ENCODE measurements at places on chromosomes 6 and 20.
A peak's percentile ranks its signal among the peaks of the same experiment; 100 is the strongest.

- DNase-seq = no peak
These were observed 22.9 kb downstream of the PPP1R3G start for GRCh38 chr6:5108068-5108467.

- DNase-seq = no peak
These were observed 599.4 kb upstream of the CITED2 start for GRCh38 chr6:139973669-139974344.

DNA sequence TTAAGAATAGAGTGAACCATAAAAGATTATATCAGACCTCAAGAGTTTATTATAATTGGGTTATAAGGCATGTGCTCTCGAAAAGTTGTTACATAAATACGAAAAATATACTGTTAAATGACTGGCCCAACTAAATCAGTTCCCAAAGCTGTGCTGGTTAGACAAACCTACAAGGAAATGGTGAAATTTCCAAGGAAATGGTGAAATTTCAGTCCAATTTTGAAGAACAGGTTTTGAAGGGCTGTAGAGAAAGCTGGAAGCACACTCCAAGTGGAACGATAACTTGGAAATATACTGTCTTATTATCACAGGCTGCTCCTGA is 400 bp upstream of the TRMT11 start:
- no peak for DNase-seq

DNA sequence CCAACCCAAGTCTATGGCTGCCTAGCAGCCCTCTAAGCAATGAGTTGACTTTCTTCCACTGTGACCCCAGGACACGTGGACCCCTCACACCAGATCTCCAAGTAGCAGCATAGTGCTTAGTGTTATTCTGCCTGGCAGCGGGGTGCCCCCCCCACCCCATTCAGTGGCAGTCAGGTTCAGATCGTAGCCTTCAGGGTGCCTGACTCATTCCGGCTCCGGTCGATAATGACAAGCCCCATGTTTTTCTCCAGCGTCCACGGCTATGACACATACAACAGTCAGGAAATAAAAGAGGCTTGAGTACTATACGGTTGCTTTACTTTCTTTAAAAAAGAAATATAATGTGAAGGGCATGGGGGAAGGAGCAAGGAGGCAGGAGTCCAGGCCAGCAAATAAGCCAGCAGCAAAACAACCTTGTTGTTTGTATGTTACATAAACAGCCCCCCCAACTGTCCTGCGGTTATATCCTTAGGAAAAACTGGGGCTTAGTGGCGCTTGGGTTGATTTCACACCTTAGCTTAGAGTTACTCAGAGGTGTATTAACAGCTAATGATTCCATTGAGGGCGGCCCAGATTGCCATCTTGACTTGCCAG is 23.1 kb downstream of the GNAS start:
- no peak for DNase-seq

DNA sequence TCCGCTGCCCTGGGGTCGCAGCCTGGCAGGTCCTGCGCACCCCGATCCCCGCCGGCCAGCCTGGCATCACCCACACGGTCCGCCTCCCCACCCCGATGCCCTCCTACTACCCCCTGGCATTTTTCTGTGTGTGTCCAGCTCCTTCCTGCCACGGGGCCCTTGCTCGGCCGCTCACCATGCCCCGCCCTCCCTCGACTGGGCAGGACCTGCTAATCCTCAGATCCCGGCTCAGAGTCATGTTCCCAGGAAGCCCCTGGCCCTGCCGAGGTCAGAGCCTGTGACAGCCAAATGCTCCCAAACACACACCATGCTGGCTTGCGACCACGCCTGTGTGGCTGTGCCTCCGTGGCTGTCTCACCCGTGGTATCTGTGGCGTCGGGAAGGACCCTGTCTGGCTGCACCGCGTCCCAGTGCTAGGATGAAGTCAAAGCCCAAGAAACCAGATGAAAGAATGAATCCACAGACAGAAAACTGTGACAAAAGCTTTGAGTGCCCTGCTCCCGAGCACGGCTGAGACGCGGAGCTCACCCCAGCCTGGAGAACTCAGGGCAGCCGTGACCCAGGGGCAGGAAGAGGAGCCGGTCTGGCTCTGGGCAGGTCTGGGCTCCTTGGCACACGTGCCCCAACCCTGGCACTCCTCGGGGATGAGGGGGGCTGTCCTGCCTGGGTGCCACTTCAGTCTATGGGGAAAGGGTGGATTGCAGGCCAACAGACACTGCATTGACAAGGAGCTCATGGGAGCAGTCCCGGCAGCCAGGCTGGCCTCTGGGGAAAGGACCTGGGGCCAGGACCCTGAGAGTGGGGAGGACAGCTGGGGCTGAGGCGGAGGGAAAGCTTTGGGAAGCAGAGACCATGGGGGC is 20.8 kb upstream of the SLCO4A1 start:
- no peak for DNase-seq

DNA sequence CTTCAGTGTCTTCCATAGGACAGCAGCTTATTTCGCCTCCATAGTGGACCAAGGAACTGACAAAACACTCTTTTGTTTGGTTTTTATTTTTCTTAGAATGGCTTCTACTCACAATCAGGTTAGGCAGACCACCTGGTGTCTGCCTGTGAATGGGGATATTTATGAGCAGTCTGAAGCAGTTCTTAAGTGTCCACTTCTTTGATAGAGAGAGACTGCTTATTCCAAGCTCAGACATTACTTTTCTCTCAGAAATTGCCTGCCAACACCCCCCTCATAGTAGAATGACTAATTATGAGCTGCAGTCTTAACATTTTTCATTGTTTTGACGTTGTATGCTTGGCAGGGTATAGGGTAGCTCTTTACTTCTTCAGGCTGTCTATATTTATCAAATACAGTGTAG is 174.7 kb downstream of the ZFAND3 start:
- no peak for DNase-seq

DNA sequence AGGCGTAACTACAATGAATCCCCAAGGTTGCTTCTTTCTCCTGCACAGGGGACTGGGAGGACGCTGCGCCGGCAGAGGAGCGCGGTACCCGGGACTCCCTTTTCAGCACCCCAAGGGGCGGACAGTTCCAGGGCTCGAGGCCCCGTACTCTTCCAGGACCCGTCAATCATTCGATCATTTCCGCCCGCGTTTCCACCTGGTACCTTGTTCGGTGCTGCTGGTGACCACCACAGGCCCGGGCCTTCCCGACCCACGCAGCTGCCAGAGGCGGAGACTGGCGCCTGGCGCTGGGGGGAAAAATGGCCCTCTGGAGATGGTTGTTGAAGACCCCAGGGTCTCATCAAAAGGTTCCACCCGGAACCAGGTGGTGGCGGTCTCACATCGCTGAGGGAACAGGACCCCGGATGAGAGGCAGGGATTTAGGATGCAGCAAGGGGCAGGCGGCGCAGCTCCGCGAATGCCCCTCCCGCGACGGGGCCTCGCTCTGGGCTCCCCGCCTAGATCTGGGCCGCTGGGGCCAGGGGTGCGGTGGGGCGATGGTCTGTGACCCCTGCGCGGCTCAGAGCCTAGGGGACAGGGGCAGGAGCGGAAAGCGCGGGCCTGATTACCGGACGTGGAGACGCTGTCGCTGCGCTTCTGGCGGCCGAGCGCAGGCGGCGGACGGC is 744 bp downstream of the VSX1 start:
- no peak for DNase-seq

DNA sequence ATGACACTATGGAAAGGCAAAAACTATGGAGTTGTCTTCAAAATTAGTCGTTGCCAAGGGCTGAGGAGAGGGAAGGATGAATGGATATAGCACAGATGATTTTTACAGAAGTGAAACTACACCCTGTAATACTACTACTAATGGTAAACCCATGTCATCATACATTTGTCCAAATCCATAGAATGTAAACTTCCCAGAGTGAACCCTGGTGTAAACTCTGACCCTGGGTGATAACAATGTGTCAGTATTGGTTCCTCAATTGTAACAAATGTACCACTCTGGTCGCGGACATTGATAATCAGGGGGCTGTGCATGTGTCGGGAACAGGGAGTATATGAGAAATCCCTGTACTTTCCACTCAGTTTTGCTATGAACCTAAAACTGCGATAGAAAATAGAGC is 72.2 kb downstream of the CNBD2 start:
- DNase-seq = no peak

DNA sequence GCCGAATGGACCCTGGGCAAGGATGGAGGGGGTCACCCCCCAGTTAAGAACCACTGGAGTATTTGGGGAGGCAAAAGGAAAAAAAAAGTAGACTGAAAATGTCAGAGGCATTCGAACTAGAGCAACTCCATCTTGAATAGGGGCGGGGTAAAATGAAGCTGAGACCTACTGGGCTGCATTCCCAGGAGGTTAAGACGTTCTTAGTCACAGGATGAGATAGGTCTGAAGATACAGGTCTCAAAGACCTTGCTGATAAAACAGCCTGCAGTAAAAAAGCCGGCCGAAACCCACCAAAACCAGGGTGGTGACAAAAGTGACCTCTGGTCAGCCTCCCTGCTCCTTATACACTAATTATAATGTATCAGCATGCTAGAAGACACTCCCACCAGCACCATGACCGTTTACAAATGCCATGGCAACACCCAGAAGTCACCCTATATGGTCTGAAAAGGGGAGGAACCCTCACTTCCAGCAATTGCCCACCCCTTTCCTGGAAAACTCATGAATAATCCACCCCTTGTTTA is 70.4 kb upstream of the KCNG1 start:
- DNase-seq = no peak

DNA sequence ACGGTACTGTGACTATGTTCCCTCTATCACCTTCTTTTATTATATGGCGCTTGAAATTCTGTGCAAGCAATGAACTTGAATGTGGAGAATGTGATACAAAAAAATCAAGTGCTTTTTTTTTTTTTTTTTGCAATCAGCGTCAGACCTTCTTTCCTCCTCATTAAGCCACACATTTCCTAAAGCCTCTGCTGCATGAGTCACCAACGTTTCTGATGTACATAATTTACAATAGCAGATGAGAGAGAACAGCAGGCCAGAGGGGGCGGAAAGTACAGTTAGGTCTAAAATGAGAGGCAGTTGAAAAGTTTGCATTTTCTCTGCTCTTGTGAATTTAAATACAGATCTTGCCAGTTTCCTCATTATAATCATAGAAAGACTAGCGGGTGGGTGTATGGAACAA is 114.6 kb upstream of the RIPOR2 start:
- DNase-seq = no peak

DNA sequence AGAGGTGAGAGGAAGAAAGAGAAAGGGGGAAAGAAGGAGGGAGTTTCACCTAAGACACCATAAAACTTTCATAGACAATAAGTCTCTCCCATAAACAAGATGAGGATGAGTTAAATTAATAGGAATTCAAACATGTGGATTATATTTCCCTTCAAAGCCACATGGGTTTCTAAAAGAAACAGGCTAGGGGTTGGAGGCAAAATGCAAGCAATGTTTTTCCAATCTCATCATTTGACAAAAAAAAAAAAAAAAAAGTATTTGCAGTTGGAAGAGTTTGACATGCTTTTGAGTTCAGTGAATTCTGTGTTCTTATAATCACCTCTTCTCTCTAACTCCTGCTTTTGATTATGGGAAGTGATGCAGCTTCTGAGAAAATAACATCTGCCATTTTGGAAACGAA is 286.5 kb upstream of the PRND start:
- DNase-seq = no peak

DNA sequence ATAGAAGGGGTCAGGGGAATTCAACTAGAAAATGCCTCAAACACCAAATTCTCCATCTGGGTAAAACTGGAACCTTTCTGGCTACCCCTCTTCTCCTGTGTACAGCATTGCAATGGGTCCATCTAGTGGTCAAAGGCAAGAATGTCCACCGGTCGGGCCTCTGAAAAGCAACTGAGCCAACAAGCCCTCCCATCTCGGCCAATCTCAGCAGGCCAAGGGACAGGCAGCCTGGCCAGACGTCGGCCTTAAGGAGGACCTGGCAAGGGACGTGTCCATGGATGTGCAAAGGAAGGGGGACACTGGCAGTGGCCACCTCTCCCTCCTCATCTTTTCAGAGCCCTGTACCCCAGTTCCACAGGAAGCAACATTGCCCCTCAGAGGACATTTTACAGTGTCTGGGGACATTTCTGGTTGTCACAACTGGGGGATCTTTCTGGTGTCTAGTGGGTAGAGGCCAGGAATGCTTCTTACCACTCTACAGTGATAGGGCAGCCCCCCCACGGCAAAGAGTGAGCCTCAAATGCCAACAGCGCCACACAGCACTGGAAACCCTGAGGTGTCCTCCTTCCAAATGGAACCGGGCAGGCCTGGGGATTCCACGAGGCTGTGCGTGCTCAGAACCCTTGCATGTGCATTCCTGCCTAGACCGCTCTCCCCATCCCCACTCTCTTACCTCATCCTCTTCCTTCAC is 99.8 kb upstream of the FOXA2 start:
- DNase-seq = peak; percentile 48

- DNase-seq = no peak
These were observed 123.2 kb upstream of the PRSS16 start for GRCh38 chr6:27124252-27124657.

DNA sequence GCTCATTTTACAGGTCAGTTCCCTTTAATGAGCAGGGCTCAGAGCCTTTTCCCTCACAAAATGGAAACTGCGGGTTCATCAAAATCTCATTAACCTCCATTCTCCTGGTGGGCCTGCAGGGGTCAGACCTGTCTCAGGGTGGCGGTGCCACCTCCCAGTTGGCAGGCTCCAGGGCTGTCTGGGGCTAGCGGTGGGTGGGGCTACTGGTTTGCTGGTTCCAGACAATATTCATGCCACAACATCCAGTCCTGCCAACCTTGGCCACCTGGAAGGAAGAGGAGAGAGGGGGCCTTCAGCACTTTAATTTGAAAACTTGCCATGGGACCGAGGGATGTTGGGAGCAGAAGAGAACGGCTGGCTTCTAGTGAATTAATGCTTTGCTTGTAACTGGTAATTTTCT is 41.9 kb upstream of the CTNNBL1 start:
- DNase-seq = peak; percentile 29

DNA sequence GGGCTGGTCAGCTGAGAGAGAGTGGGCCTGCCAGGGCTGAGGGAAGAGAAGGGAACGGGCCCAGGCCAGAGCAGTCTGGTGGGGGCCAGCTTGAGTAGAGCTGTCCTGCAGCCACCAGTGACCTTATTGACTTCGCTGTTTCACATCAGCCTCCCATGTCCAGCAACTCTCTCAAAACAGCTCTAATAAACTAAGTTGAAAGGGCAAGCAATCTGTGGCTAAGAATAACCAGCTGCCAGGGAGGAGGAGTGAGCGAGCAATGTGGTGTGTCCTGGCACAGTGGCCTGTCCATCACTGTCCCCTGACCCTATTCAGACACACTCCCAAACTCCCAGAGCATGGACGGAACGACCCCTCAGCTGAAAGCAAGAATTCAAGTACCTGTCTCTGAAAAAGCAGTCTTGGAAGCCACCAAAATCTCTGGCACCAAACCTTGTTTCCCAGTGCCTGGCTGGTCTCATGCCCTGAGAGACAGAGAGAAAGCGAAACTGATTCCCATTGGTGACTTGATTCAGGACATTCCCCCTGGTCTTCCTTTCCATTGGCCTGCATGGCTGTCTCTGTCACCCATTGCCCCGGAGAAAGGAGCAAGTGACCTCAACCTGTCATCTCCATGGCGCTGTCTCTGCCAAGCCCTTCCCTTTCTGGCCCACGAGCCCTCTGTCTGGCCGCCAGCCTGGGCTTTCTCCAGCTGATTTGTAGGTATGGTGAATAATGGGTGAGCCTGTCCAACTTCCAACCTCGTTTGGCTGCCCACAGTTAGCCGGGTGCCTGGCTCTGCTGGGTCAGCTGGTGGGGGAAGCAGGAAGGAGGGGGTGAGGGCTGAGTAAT is at the start of gene DDO:
Gene DDO (minus strand): TSS at position 490 of the 831 bp plus-strand sequence. CDS start 2,113 bp downstream, outside the sequence.
- peak; percentile 86 for DNase-seq
